ENCODE measurements at places on chromosomes 11 and 22.

GRCh38 chr11:78985663-78986062, 411.0 kb upstream of the NARS2 start:
- DNase-seq: no peak

DNA sequence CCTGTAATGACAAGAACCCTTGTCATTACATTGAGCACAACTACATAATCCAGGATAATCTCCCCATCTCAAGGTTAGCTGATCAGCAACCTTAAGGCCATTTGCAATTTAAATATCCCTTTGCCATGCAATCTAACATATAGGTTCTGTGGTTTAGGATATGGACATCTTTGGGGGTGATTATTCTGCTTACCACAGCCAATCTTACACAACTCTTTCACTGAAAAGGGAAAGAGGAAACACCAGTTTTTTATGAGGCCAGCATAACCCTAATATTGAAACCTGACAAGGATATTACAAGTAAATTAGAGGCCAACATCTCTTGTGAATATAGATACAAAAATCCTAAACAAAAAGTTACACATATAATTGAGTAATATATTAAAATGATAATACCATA, 78.5 kb downstream of the CYP2R1 start:
- no peak for DNase-seq

DNA sequence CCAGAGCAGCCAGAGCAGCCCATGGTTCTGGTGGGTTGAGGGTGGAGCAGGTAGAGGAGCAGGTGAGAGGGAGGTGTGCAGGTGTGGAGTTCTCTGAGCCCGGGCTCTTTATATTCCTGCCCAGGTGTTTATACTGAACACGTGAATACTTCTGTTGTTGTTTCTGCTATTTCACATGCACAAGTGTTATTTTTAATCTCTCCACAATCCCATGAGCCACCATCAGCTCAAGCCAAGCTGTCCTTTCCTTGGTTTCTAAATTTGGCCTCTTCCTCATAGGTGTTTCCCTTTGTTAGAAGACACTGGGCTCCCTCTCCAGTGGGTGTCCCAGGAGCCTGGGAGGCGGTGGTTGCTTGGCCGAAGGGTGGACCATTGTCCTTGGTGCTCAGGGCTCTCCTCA, at the start of gene KRTAP5-3:
Gene KRTAP5-3, minus strand, starts transcription at position 101 of the 400 bp plus-strand sequence. Its CDS starts 78 bp downstream, at position 23.
- no peak for DNase-seq

DNA sequence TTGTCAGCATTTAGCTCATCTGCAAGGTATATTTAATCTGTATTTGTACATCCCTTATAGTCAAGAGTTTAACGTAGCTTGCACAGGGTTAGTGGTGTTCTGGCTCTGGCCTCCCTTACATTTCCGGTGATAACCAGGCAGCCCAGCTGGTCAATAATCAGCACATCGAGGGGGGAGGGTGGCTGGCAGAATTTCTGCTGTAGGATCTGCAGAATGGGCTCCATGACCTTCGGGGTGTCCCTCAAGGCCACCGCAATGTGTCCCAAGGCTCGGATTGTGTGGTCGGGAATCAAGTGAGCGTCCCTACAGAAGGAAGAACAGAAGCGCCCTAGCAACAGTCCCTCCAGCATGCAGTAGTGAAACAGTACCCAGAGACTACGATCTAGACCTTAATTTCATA, 25.1 kb downstream of the SERPIND1 start:
- no peak for DNase-seq

DNA sequence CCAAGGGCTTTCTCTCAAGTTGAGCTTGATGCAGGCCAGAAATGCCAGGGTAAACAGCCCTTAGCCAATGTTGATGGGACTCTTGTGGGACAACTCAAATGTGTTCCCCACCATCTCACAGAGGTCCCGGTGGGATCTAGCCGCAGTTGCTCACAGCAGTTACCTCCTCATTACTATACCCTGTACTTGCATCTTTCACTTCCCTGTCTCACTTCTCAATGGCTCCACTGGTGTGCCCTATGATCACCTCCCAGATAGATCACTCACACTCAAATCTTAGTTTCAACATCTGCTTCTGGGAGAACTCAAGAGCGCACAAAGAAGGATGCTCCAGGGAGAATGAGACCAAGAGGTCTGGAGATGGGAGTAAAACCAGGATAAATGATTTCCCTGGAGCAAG, 47.0 kb downstream of the RCN1 start:
- no peak for DNase-seq

GRCh38 chr22:28413612-28414399, 265.8 kb downstream of the TTC28 start:
- DNase-seq: no peak

GRCh38 chr11:130847517-130847916, 68.8 kb downstream of the SNX19 start:
- no peak for DNase-seq

GRCh38 chr11:36399236-36399635, 103.1 kb downstream of the PRR5L start:
- DNase-seq: no peak

GRCh38 chr11:77959434-77959833, 35.0 kb downstream of the INTS4 start:
- DNase-seq: no peak

DNA sequence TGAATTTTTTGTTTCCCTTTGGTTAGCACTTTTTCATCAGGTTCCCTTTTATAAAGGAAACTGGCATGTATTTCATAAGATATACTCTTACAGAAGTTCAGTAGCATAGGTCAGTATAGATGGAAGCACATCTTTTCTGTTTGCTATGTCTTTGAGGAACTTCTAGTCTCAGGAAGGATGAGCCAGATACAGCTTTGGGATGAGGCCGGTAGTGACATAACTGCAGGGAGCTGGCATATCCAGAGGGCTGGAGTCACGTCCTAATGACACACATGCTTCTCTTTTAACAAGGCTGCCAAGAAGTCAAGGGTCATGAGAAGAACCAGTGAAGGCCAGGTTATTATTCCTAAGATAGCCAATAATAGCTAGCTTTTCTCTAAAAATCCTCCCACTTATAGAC, 33.3 kb upstream of the ADSL start:
- no peak for DNase-seq

DNA sequence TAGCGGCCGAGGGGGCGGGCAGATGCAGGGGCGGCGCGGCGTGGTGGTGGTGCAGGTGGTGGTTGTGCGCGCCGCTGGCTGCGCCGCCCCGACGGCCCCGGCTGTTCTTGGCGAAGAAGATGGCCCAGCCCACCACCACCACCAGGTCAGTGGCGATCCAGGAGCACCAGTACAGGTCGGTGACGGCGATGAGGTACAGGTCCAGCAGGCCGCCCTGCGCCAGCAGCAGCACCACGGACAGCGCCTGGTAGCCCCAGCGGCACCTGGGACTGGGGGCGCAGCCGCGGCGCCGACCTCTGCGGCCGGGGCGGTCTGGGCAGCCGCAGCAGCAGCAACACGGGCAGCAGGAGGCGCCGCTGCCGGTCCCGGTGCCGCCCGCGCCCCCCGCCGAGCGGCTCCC, 879 bp downstream of the TMEM121B start:
- peak; percentile 59 for DNase-seq

- no peak for DNase-seq
These were observed 57.8 kb upstream of the PTPN5 start for GRCh38 chr11:18849406-18849805.

DNA sequence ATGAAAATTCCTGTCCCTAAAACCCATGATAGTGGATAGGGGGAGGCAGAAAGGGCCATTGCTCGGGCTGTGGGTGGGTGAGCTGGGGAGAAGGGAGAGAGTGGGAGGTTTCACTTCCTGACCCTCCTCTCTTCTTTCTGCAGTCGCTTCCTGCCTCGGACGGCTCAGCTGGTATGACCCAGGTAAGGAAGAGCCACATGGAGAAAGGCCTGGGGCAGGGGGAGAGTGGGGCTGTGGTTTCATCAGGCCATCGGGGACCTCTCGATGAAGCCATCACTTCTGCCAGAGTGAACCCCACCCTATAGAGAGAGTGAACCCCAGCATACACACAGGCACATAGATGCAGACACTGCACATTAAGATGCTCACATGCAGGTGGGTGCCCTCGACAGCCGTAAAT, 12.6 kb downstream of the CD5 start:
- peak; percentile 26 for DNase-seq

GRCh38 chr11:3147257-3147619, 17.9 kb downstream of the OSBPL5 start:
- no peak for DNase-seq

DNA sequence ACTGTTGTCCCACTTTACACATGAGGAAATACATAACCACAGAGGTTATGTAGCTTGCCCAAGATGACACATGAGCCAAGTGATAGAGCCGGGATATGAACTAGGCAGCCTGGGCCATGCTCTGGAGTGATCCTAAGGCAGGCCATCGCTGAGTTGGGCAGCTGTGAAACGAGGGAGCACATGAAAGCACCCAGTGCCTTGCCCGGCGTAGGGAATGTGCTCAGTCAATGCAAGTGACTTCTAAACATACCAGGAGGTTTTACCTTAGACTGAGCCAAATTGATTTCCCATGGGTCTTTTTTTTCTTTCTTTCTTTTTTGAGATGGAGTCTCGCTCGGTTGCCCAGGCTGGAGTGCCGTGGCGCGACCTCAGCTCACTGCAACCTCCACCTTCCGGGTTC, 10.5 kb downstream of the GRIK4 start:
- DNase-seq: no peak

DNA sequence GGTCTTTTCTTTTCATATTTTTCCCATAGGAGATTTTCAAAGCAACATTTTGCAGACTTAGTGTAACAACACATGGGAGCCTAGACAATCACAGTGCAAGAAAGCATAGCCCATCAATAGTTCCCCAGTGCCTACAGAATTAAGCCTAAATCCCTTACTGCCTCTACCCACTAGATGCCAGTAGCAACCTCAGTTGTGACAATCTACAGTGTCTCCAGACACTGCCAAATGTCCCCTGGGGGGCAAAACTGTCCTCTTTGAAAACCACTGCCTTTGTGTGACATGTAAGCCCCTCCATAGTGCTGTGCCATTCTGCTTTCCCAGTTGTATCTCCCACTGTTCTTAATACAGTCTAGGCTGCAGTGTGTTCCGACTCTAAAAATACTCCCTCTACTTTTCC, 1329.0 kb downstream of the LRRC4C start:
- no peak for DNase-seq

- DNase-seq: no peak
These were observed 60.0 kb downstream of the GLYATL1 start for GRCh38 chr11:58999291-58999680.

GRCh38 chr22:34255042-34255441, 334.8 kb upstream of the LARGE1 start:
- no peak for DNase-seq

GRCh38 chr11:7576726-7577290, 63.0 kb downstream of the PPFIBP2 start:
- no peak for DNase-seq

GRCh38 chr11:118530180-118530682, 761 bp upstream of the TMEM25 start:
- no peak for DNase-seq

GRCh38 chr22:28247136-28247535, 328.1 kb upstream of the PITPNB start:
- DNase-seq: no peak

DNA sequence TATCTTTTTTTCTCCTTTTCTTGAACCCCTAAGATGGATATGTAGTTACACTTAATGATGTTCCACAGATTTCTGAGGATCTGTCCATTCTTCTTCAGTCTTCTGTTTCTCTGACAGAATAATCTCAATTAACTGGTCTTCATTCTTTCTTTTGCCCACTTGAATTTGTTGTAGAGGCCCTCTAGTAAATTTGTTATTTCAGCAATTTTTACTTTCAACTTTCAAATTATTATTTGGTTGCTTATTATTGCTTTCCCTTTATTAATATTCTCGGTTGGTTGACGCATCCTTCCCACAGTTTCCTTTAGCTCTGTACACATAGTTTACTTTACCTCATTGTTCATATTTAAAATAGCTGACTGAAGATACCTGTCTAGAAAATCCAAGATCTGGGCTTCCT, 1013.7 kb upstream of the CNTN5 start:
- DNase-seq: no peak

GRCh38 chr11:112165049-112165448, 1.2 kb upstream of the IL18 start:
- DNase-seq: no peak

DNA sequence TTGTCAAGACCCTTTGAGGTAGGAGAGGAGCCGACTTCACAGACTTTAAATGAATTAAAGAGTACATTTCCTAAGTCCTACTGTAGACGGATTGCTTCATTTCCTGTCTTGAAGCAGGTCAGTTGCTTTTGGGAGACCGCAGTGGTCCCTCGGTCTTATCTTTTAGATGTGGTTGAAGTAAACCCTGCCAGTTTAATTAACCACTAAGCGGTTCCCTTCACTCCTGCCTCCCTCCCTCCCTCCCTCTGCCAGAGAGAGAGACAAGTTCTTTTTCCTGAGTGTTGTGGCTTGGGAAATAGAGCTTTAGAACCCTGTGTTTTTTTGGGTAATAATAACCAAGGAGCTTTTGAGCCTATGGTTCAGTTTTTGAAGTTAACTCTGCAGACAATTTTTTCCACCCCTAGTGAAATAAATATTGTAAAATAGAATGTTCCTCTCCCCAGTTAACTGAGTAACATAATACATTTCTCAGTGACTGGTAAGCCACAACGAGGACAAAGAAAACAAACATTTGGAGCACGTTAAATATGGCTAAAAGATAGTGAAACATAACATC, 147.5 kb downstream of the LDLRAD3 start:
- no peak for DNase-seq

DNA sequence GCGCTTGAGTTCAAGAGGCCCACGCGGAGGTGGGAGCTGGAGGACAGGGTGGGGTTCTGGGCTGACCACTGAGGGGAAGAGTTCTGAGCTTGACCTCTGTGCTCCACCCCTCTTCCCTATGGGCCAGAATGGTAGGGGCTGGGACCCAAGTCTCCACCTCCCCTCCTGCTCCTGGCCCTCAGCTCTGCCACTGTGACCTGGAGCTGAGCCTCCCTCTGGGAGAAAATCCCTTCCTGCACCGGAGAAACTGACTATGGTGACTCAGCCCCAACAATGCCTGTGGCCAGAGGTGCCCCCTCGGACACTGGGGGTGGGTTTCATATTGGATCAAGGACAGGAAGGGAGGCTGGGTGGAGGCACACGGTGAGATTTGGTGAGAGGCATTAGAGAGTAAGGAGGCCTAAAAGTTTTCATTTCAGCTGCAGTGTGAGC, 23.0 kb downstream of the RELT start:
- DNase-seq: no peak

GRCh38 chr11:81340225-81340624, 1393.4 kb downstream of the FAM181B start:
- DNase-seq: no peak

All from activated naive CD4-positive, alpha-beta T cell treated with Interleukin-2 at 50 U/mL for 16 hours (primary cell).